Right lung (tissue), 10 donors: ENCODE measurements at places on chromosomes 12 and 14. TPM values are rescaled to one million over a fixed set of nuclear protein-coding genes. Genes with fewer than 3 reads are reported as not detected.

- DNase-seq = no peak
Measured at GRCh38 chr14:96256407-96256806, 397 bp downstream of the BDKRB1 start.

DNA sequence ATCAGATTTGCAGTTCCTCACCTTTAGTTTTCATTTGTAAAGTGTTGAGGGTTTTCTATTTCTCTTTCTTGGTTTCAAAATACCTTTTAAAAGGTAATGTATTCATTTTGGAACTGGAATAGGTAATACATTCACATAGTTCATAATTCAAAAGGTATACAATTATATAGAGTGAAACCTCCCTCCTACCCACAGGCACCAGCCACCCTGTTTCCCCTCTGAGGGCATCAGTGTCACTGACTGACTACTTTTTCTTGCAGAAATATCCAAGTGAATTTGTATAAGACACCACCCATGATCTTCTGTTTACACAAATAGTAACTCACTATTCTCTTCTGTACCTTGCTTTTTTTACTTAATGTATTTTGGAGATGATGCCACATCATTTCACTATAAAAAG, 139.6 kb upstream of the EGLN3 start:
- DNase-seq = no peak

DNA sequence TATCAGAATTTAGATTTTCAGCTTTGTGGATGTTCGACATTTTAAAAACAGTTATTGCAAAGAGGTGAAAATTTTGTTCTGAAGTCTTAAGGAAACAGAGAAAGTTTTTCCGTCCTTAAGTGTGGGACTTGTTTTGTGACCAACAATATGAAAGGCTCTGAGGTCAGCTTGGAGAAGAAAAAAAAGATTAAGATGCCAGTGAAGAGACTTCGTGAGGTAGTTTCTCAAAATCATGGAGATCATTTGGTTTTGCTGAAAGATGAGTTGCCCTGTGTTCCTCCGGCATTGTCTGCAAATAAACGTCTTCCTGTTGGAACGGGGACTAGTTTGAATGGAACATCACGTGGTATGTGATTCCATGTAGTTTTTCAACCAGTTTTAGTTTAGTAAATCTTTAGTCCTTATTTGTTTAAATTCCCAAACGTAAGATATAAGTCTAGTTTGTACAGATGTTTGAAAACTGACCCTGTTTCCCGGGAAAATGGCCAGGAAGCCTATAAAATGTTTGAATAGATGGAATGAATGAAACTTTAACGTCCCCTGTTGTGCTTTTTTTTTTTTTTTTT, 682 bp downstream of the KIAA0586 start:
- peak; percentile 39 for DNase-seq

DNA sequence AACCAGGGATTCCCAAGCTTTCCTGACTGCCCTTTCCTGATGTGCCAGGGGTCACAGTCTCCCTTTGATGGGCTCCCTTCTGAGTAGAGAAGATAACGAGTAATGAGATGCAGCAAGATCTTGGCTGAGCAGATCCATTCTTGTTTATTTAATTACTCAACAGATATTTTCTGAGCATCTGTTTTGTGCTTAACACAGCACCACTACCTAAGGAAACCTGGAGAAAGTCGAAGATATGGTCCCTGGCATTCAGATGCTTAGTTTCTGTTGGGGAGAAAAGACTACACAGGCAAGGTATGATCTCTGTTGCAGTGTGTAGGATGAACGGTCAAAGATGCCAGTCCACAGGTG, 3.9 kb downstream of the AJUBA start:
- DNase-seq = no peak

- DNase-seq = peak; percentile 42
Measured at GRCh38 chr12:113422030-113422885, at the start of gene SDSL. SDSL (plus strand) TSS chr12:113422380; CDS start chr12:113427983, 5,603 bp downstream.

DNA sequence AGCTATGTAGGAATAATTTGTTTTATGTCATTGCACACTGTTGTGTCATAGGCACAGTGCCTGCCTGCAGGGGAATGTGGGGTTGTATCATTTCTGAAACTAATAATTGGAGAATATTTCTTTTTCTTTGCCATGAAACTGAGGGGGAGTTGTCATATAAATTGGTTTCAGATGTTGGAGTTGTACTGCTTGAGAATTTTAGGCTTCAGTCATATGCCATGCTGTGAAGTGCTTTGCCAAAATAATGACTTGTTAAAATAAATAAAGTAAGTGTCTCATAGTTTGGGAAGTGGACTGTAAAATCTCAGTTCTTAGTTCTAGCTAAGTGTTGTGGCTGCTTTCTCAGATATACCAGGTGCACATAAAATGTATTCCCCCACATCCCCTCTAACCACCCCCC, 116.8 kb downstream of the DAAM1 start:
- DNase-seq = no peak

CABP1 gene
- polyA plus RNA-seq = 2.1 TPM

DIO3 gene
- polyA plus RNA-seq = 0.08 TPM

RBP5 gene
- polyA plus RNA-seq = 11.8 TPM
